Fibroblast of villous mesenchyme (primary cell): ENCODE measurements at places on chromosomes 4 and X. TPM values are rescaled to one million over a fixed set of nuclear protein-coding genes. Genes with fewer than 3 reads are reported as not detected.

DNA sequence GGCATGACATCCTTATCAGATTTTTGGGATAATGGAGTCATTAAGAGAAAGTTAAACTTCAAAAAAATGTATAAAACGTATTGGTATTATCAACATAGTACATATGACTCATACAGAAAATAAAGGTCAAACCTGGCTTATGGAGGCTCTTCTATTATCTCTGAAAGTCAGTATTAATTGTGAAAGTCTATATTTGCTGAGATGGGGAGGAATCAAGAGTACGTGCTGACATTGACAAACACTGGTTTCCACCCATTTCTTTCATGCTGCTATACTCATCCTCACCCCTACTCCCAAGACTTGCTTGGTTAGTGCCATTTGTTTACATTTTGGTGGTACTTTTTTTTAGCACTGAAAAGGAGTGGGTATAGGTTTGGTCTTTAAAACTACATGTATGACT is 30.8 kb upstream of the PLA2G12A start:
- no peak for DNase-seq

GRCh38 chrX:13005661-13006473 is 31.0 kb downstream of the TMSB4X start:
- DNase-seq = no peak

Gene TAF9B
- 30.6 and 41.5 TPM in 2 replicates for total RNA-seq

- no peak for DNase-seq
Observed at GRCh38 chr4:77740480-77740879, 78.7 kb downstream of the CNOT6L start.

- DNase-seq = peak; percentile 98
Observed at GRCh38 chr4:168449719-168450452, 30.4 kb downstream of the DDX60L start.
